ENCODE measurements at places on chromosomes 5 and 9. TPM values are rescaled to one million over a fixed set of nuclear protein-coding genes. Genes with fewer than 3 reads are reported as not detected.

Gene ADRB2
- 1.0 TPM for total RNA-seq

Gene HTR1A
- total RNA-seq, result not detected

Gene LECT2
- total RNA-seq, result not detected

Gene SHISAL2B
- not detected for total RNA-seq

Gene LRRC70
- 0.13 TPM for total RNA-seq

Gene MYMK
- total RNA-seq, result not detected

Gene RASGRF2
- total RNA-seq, result 4.7 TPM

Measured in Panc1 (cell line).